Pulmonary artery endothelial cell (primary cell): ENCODE measurements at places on chromosomes 3 and 15.

DNA sequence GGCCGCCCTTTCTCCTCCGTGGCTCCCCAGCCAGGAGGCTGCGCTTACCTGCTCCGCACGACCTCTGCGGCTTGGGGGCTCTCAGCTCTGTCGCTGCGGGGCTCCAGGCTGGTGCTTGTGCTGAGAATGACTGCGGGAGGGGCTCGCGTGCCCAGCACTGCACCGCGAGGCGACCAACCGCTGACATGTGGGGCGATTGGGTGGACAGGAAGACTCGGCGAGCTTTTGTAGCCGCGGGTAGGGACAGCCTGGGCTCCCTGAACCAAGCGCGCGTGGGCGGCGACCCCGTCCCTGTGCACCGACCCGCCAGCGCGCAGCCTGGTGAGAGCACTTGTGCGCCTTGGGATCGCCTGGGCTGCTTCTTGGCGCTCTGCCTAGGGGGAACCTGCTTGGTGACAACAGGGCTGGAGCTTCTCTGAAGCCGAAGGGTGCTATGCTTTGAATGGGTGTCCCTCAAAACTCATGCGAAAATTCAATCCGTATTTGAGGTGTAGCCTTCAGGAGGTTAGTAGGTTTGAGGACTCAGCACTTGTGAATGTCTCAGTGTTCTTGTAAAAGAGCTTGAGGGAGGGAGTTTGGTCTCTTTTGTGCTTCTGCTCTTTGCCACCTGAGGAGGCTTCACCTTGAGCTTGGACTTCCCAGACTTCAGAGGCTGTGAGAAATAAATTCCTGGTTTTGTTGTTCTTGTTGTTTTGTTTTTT is 50.4 kb downstream of the IL12A start:
- no peak for DNase-seq

DNA sequence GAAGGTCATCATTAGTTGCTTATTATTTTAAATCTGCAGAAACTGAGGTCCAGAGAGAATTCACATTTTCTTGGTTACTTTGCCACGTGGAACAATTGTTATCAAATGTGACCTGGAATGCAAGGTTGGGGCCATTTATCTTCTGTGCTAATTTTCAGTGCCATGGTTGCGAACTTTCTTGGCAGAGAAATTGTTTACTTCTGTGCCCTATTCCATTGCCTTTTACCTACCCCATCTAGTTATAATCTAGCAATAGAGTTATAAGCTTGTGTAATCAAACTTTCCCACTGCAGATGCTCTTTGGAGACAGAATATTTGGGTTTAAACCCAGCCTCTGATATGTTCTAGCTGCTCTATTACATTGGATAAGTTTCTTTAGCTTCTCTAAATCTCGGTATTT is 242.9 kb downstream of the LPP start:
- DNase-seq: no peak

DNA sequence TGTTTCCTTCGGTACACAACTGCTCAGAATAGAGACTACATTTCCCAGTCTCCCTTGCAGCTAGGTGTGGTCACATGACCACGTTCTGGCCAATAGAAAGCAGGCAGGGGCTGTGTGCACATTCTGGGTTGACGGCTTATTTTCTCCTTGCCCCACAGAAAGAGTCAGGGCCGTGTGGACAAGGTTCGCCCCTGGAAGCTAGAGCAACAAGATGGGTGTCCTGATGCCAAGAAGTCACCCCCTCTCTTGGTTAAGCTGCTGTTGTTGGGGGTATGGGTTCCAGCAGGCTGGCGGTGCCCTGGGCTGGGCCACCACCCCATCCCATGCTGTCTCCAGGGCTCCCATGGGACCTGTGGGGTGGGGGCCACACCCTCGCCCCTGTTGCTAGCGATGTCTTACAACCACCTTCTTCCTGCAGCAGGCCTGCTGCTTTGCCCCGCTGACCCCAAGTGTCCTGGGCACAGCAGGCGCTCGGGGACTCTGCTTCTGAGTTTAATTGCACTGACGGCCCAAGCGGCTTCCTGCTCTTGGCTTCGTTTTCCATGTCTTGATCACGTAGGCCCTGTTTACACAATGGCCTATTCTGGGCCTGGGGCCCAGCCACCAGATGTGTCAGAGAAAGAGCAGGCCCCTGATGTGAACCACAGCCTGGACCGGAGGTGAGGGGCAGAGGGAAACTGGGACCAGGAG is 24.9 kb downstream of the ABTB1 start:
- peak; percentile 41 for DNase-seq

DNA sequence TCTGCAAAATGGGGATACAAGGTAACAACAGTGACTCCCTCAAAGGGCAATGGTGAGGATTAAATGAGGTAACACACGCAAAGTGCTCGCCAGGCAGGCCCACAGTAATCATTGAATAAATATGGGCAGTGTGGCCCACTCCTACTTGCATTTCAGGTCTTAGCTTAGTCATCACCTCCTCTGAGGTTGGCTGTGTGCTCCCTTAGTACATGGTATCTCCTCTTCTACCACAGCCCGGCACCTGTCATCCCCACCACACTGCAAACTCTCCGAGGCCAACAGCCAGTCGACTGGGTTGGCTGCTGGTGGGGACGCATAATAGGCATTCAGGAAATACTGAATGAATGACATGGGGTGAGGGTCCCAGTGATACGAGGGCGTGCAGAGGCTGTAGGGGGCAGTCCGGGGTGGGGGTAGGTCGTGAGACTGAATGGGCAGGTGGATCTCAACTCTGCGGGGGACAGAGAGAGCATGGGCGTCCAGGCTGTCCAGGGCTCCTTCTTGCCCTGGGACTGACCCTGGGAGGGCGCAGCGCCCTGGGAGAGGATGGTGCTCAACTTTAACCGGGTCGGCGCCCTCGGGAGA is 375 bp upstream of the MYZAP start:
- DNase-seq: no peak

GRCh38 chr3:29936766-29937165 is 655.9 kb downstream of the RBMS3 start:
- DNase-seq: no peak

DNA sequence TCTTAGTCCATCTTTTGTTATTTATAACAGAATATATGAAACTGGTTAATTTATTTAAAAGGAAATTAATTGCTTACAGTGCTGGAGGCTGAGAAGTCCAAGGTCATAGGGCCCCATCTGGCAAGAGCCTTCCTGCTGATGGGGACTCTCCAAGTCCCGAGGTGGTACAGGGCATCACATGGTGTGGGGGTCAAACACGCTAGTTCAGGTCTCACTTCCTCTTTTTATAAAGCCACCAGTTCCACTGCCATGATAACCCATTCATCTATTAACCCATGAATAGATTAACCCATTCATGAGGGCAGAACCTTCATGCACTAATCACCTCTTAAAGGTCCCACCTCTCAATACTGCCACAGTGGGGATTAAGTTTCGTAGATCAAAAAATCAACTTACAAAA is 659.3 kb downstream of the NAALADL2 start:
- DNase-seq: no peak

GRCh38 chr3:114179575-114179974 is 723 bp upstream of the DRD3 start:
- peak; percentile 2 for DNase-seq
